GM12892 (cell line): ENCODE measurements at places on chromosomes 2 and 18.

- DNase-seq, result no peak
Measured at GRCh38 chr2:56077359-56077915, 106.4 kb upstream of the CCDC85A start.

DNA sequence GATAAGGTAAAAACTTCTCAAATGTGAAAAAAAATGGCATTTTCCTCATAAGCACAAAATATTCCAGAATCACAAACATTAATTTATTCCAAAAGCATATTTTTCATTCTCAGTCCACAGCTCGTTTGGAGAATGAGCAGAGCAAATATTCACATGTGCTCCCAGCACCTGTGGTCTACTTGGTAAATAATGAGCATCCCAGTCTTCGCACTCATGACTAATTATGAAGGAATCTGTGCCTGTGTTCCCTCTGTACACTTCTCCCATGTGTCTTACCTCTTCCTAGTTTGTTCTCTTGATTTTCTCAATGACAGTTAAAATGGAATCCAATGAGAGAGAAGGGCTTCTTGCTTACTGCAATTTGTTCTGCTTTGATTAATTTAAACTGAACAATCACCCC lies 671.0 kb upstream of the SOX11 start:
- no peak for DNase-seq

DNA sequence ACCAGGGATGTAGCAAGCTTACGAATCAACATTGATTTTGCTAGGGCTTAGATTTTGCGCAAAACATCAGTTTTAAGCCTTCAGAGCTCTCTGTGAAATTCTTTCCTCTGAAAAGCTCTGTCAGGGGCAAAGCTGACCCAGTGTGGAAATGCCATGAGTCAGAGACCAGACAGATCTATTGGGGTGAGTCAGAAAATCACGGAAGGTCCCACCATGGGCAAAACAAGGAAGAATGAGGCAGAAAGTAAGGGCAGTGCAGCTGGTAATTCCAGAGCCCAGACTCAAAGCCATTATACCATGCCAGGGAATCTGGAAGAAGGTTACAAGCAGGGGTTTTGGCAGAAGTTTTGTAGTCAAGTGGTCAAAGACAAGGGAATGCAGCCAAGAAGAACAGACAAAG lies 256.6 kb upstream of the CTAGE1 start:
- DNase-seq, result no peak

- DNase-seq, result no peak
Measured at GRCh38 chr2:129469389-129469788, 510.1 kb upstream of the RAB6C start.

GRCh38 chr2:164198256-164198655 lies 423.0 kb downstream of the GRB14 start:
- no peak for DNase-seq

GRCh38 chr2:232228332-232228731 lies 150.2 kb upstream of the ALPP start:
- no peak for DNase-seq
